ENCODE measurements at places on chromosomes 12 and 14. TPM values are rescaled to one million over a fixed set of nuclear protein-coding genes. Genes with fewer than 3 reads are reported as not detected.

IAPP gene
- polyA plus RNA-seq: not detected

DNA sequence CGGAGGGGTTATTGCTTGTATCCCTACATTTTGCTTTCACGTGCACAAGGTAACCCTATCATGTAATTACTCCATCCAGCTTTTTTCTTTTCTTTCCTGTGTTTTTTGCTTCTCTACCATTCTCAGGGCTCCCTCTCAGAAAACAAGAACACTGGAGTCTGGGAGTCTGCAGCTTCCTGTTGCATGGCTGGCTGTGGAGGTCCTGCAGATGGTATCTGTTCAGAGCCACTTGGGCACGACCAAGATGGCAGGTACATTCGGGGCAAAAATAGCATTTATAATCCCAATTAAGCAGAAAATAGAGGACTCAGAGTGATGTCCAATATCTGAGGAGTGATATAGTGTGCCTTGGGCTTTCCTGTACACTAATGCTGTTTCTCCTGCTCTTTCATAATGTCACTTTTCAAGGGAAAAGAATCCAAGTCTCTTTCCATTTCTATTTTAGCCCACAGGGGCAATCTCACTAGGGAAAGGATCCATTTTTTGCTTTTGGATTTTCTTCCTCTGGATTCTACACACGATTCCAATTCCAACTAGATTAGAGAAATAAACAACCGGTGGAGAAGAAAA lies 3.2 kb upstream of the NUMB start:
- no peak for DNase-seq

DNA sequence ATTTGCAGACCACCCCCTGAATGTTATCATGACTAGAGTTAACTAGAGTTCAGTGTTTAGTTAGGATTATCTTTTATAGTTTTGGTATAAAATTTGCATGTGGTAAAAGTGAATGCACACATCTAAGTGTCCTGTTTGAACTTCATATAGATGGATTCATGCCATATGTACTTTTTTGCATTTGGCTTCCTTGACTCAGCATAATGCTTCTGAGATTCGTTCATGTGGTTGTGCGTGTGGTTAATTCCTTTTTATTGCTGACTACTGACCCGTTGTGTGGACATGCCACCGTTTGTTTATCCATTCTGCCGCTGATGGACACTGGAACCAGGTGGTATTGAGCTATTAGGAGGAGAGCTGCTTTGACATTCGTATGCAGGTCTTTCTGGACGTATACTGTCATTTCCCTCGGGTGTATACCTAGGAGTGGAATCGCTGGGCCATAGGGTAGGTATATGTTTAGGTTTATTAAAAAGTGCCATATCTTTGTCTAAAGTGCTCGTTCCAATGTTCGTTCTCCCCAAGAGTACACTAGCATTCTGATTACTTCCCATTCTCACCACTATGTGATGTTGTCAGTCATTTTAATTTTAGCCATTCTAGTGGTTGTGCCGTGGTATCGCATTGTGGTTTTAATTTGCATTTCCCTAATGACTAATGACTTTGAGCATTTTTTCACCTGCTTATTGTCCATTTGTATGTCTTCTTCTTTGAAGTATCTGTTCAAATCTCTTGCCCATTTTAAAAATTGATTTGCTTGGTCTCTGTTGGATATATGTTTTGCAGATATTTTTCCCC lies 37.7 kb downstream of the RIN3 start:
- DNase-seq: no peak

DNA sequence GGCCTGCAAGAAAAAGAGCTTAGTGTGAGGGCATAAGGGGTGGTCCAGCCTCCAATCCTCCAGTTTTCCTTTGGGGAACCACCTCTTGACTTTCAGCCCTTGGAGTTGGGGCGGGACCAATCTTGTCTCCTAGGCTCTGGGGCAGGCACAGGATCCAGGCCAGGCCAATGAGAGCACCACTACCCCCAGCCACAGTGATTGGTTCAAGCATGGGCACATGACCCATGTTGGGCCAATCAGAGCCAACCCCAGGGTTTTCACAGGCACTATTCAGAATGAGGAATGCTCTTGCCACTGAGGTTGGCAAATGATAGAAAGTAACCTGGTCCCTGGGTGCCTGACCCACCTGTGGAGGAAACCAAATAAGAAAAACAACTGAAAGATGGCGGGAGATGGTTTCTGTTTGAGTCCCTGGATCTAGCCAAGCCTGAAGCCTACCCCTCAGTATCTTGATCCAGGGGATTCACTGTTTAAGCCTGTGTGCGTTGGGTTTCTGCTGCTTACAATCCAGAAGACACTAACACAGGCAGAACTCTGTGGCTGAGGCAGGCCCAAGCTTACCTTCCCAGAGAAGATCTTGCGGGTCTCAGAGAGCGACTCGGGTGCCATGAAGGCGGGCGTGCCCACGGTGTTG lies 42.9 kb downstream of the P2RX4 start:
- no peak for DNase-seq

DNA sequence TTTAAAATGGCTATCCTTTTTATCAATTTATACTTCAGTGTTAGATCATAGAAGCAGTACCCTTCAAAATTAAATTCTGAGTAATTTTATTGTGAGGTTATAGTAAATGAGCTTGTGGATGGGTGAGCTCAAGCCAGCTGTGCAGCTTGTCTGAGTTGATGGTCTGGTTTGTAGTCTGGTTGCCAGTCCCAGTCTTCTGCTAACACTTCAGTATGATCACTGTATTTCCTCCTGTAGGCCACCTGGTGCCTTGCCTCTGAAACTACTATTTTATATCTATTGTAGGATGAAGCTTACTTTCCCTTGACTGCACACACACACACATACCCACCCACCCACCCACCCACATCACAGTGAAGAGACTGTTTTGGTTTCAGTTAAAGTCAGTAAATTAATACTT lies 496.4 kb downstream of the PCNX1 start:
- DNase-seq: peak; percentile 27

DNA sequence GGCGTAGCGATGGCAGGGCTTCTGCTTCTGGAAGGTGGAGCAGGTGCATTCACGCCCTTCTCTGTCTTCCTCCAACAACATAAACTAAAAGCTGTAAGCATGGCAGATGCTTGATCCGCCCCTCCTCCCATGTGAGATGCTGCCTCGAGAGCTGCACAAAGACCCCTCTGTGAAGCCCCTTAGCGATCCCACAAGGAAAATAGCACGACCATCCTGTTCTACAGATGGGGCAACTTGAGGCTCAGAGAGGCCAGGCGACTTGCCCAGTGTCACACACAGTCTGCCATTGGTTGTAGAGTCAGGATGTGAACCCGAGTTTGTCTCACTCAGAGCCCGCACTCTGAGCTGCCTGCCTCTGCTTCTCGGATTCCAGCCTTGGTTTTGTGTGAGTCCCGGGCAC lies 144.4 kb downstream of the SCARB1 start:
- DNase-seq: no peak
